ENCODE measurements at places on chromosomes 5 and 9.

DNA sequence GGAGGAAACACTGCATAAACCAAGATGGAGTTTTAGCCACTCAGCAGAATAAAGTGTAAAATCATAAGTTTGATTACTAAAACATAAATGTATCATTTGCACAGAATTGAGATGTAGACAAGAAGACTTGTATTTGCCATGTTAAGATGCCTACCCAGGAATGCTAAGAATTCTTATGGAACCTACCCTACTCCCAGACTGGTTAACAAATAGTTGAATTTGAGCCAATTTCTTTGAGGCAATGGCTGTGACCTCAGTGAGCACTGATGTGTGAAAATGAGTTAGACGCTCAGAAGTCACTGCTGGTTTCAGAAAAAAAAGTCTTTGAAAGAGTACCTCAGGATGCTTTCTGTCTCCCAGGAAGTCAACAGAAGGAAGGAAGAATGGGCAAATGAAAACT is 95.6 kb downstream of the ESM1 start:
- no peak for DNase-seq

GRCh38 chr5:65326922-65327321 is 154.8 kb downstream of the ADAMTS6 start:
- DNase-seq = no peak

GRCh38 chr5:18202164-18202563 is 567.9 kb downstream of the TAF11L14 start:
- no peak for DNase-seq

DNA sequence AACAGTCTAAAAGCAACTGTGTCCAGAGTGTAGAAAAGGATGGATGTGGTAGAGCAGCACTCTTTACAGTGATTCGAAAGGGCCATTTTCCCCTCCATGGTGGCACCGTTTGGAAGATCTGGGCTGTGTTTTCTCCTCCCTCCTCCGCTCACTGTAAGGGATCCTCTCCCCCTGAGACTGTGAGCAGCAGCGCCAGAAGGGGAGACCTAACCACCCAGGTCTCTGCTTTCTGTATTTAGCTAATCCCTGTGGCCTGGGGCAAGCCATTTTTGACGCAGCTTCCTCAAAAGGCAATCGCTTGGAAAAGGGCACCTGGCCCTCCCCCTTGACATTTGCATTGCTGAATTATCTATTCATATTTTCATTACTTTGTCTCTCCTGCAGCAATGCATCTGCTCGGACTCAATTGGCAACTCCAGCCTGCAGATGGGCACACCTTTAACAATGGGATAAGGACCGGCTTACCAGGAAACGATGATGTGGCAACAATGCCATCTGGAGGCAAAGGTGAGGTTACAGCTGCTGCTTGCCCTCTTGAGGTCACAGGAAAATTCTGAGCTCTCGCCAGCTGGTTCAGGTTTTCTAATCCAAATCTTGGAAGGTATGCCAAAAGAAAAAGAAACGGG is 244.3 kb upstream of the WWC1 start:
- no peak for DNase-seq

GRCh38 chr5:175344331-175345195 is 99.4 kb downstream of the DRD1 start:
- no peak for DNase-seq

DNA sequence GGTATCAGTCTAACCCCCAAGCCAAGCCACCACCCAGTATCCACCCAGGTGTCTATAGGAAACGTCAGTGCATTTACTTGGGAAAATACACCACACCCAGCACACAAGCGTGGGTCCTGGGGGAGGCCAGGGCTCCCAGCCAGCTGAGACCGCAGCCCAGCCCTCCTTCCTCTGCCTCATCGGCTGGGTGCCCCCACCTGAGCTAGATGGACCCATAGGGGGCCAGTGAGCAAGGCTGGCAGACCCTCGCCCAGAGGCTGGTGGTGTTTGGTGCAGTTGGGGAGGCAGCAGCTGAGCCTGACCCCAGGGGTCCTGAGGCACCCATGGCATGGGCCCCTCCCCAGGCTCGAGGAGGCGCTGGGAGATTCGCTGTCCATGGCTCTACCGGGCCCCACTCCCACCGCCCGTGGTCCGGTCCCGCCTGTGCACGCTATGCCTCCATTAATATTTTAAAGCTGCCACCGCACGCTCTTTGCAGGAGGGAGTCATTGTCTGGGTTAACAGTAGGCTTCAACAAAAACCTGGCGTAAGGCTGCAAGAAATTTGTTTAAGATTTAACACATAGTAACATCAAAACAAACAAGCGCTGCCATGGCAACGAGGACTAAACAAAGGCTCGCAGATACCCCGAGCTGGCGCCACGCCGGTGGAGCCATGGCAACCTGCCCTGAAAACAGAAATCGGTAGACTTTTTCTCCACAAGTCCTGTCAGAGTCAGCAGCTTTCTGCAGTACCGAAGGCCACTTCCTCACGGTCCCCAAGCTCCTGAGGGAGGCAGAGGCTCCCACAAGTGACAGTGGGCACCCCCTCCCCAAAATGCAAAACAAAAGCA is 20.6 kb downstream of the TPPP start:
- DNase-seq = peak; percentile 29

- DNase-seq = no peak
Measured at GRCh38 chr5:136729901-136730355, 364.6 kb upstream of the TRPC7 start.

GRCh38 chr5:155260798-155261197 is 247.2 kb downstream of the KIF4B start:
- DNase-seq = no peak

- DNase-seq = no peak
Measured at GRCh38 chr5:145960166-145960565, 23.8 kb downstream of the SH3RF2 start.

Data from stimulated activated CD8-positive, alpha-beta memory T cell treated with anti-CD3 and anti-CD28 coated beads, Interleukin-2, amount 100 ng/mL, for 48 hours (primary cell).